Calu3 (cell line): ENCODE measurements at places on chromosomes 1 and 21. TPM values are rescaled to one million over a fixed set of nuclear protein-coding genes. Genes with fewer than 3 reads are reported as not detected.

Gene MAP1LC3C
- total RNA-seq = not detected in 2 replicates

Gene PPIAL4G
- not detected in 2 replicates for total RNA-seq

Gene C1orf141
- total RNA-seq = not detected in 2 replicates

Gene ANGPTL3
- total RNA-seq = not detected in 2 replicates

Gene LCE1C
- total RNA-seq = not detected in 2 replicates

Gene REG4
- not detected in 2 replicates for total RNA-seq

Gene TSPEAR
- total RNA-seq = not detected in 2 replicates

Gene CNTN2
- not detected in 2 replicates for total RNA-seq

Gene RAB42
- 1.1 and 1.3 TPM in 2 replicates for total RNA-seq

Gene OR2T35
- not detected in 2 replicates for total RNA-seq

Gene USH2A
- total RNA-seq = not detected in 2 replicates

Gene AHCYL1
- total RNA-seq = 54.2 and 56.5 TPM in 2 replicates

Gene NBPF6
- total RNA-seq = not detected in 2 replicates

Gene ITLN1
- 0.54 TPM in 1 of 2 replicates, not detected in the other for total RNA-seq

Gene KCNN3
- 0.27 TPM in 1 of 2 replicates, not detected in the other for total RNA-seq

Gene RUNX1
- total RNA-seq = 61.1 and 95.4 TPM in 2 replicates

Gene WNT4
- 1.9 and 2.4 TPM in 2 replicates for total RNA-seq

Gene CBS
- total RNA-seq = 109 and 124 TPM in 2 replicates

Gene GNL2
- 74.7 and 75.0 TPM in 2 replicates for total RNA-seq

Gene ZDHHC18
- 21.8 and 25.8 TPM in 2 replicates for total RNA-seq

Gene AMY1C
- not detected in 2 replicates for total RNA-seq

Gene HMGCS2
- not detected in 2 replicates for total RNA-seq

Gene SPRR1B
- 3.1 TPM in 1 of 2 replicates, not detected in the other for total RNA-seq

Gene PCP4L1
- not detected in 2 replicates for total RNA-seq

Gene PLA2G2F
- total RNA-seq = not detected in 2 replicates

Gene LCE3D
- total RNA-seq = not detected in 2 replicates

Gene KCNJ15
- 34.8 and 48.0 TPM in 2 replicates for total RNA-seq

Gene CR1
- total RNA-seq = not detected in 2 replicates

Gene RIMS3
- 0.81 and 1.3 TPM in 2 replicates for total RNA-seq

Gene PARK7
- total RNA-seq = 207 and 209 TPM in 2 replicates

Gene CRABP2
- 17.6 and 27.3 TPM in 2 replicates for total RNA-seq

Gene RGSL1
- not detected in 2 replicates for total RNA-seq

Gene MORN1
- 23.2 and 25.9 TPM in 2 replicates for total RNA-seq

Gene BNIPL
- 1.2 and 2.4 TPM in 2 replicates for total RNA-seq

Gene OR2M4
- total RNA-seq = not detected in 2 replicates

Gene KAZN
- 3.6 and 5.9 TPM in 2 replicates for total RNA-seq

Gene PRRX1
- total RNA-seq = 1.8 and 3.0 TPM in 2 replicates

Gene OR14K1
- total RNA-seq = not detected in 2 replicates

Gene SLC26A9
- total RNA-seq = 4.2 and 7.6 TPM in 2 replicates

Gene MSH4
- 0.54 and 0.83 TPM in 2 replicates for total RNA-seq

Gene VCAM1
- total RNA-seq = 0.94 and 1.4 TPM in 2 replicates

Gene BATF3
- total RNA-seq = 0.71 and 0.90 TPM in 2 replicates

Gene TIE1
- total RNA-seq = not detected in 2 replicates

Gene KCND3
- 0.07 TPM in 1 of 2 replicates, not detected in the other for total RNA-seq

Gene ANKRD45
- not detected in 2 replicates for total RNA-seq

Gene MEGF6
- total RNA-seq = 32.4 and 33.8 TPM in 2 replicates

Gene TMEM82
- not detected in 2 replicates for total RNA-seq

Gene CTSK
- 5.5 and 5.9 TPM in 2 replicates for total RNA-seq

Gene SLAMF9
- not detected in 2 replicates for total RNA-seq

Gene CCDC27
- total RNA-seq = not detected in 2 replicates

Gene RGS13
- total RNA-seq = not detected in 2 replicates
